ENCODE measurements at places on chromosomes 3 and 15.

DNA sequence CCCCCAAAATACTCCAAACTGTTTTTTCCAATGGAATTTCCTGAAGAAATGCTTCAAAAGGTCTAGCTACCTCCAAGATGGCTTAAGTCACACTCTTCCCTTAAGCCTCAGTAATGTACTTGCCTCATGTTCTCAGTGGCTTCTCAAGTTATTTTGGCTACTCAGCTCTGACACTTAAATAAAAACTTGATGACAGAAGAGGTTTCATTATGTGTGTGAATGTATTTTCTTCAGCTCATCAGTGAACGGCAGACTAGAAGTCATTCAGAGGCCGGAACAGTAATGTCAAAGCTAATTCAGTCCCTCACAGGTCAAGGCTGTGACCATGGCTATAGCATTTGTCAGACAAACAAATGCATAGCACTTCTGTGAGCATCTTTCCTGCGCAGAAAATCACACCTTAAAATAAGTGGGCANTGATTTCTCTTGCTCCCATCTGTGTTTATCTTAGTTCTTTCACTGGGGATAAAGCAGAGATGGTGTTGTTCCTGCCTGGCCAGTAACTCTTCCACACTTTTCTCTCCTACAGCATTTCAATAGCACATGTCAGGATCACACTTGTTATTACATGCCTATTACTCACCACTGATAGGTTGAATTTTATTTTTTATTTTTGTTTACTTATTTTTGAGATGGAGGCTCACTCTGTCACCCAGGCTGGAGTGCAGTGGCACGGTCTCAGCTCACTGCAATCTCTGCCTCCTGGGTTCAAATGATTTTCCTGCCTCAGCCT is 68.5 kb upstream of the PLCL2 start:
- DNase-seq = no peak

GRCh38 chr15:66570327-66570726 is 4.5 kb upstream of the LCTL start:
- DNase-seq = no peak

DNA sequence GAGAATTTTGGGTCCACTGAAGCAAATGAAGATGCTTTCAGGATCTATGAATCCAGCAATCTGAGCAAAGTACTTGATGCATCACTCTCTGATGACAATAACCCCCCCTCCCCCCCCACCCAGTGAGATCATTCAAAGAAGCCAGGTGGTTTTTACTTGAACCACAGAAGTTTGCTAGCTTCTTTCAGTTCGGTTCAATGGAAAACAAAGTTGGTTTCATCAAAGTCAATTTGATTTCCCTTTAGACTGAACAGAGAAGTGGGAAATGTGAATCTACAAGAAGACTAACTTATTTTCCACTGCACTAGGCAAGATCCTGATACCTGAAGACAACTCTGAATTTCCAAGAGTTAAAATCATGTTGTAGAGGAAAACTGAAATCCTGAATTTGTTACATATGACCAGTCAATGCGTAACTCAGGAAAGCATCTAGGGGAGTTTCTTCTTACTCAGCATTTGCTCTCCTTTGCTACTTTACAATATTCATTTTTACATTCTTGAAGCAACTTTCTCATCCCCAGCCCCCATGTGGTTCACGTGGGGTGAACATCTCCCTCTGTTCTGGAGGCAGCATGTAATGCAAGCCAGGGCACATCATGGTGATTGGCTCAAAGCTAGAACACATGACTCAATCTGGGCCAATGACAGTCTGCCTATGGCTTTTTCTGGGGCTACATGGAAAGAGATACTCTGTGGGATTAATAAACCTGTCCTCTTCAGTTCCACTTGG is 572.6 kb downstream of the FOXP1 start:
- no peak for DNase-seq

GRCh38 chr15:58830556-58830955 is 59.5 kb downstream of the MINDY2 start:
- no peak for DNase-seq

DNA sequence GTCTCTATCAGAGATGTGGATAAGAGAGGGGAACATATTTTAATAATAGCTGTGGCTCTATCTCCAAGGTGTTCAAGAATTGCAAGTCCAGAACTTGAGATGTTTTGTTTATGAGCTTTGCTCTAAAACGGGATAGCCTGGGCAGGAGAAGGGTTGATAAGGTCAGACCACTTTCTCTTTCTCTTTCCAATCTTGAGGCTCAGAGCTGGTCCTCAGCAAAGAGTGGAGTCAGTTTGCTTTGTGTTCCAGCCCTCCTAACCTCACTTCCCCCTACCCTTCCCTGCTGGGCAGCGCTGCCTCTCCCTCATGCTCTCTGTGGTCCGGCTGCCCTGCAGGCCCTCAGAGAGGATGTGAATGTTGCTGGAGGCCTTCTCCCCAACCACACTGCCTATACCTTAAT is 13.8 kb downstream of the KLHL6 start:
- DNase-seq = no peak

GRCh38 chr3:4474683-4475490 is 7.8 kb upstream of the SUMF1 start:
- DNase-seq = peak; percentile 39

DNA sequence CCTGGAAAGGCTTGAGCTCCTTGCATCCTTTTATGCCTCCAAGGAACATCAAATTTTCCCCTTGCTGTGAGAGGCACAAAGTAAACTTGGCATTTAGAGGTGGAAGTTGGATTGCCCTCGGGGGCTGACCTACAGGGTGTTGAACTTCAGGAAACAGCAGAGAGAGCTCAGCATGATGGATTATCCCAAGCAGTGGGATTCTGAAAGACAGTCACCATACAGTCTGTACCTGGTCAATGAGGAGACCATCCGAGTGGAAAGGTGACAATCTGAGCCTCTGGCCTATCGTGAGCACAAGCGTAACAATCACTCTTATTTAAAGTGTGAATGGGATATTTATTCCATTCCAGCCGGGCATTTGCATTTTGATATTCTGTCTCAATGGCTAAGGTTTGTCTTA is 105.6 kb upstream of the NECTIN3 start:
- no peak for DNase-seq

DNA sequence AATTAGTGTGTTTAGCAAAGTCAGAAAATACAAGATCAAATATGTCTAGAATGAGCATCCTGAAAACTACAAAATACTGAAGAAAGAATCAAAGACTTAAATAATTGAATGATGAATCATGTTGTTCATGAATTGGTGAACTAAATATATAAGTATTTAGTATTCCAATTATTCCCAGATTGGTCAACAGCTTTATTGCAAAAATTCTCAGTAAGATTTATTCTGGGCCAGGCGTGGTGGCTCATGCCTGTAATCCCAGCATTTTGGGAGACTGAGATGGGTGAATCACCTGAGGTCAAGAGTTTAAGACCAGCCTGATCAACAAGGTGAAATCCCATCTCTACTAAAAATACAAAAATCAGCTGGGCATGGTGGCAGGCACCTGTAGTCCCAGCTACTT is 250.0 kb upstream of the NECTIN3 start:
- DNase-seq = peak; percentile 48

DNA sequence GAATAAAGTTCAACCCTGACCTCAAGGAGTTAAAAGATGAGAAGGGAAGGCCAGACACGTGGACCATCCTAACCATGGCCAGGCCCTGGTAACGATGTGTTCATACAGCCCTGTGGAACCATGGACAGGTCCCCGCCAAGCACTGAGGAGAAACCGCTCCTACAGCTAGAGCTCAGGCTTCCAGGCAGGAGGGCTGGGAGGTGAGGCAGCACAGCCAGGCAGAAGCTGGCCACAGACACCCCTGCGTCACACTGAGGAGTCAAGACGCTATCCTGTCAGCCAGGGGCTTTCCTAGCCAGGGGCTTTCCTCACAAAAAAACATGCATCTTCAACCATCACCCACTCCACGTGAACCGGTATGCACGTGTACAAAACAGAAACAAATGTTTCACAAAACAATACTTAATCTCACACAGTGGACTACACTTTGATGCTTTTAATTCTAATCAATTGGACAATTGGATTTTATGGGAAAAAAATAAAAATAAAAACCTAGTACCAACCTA is 73.2 kb downstream of the TBC1D2B start:
- DNase-seq = no peak

DNA sequence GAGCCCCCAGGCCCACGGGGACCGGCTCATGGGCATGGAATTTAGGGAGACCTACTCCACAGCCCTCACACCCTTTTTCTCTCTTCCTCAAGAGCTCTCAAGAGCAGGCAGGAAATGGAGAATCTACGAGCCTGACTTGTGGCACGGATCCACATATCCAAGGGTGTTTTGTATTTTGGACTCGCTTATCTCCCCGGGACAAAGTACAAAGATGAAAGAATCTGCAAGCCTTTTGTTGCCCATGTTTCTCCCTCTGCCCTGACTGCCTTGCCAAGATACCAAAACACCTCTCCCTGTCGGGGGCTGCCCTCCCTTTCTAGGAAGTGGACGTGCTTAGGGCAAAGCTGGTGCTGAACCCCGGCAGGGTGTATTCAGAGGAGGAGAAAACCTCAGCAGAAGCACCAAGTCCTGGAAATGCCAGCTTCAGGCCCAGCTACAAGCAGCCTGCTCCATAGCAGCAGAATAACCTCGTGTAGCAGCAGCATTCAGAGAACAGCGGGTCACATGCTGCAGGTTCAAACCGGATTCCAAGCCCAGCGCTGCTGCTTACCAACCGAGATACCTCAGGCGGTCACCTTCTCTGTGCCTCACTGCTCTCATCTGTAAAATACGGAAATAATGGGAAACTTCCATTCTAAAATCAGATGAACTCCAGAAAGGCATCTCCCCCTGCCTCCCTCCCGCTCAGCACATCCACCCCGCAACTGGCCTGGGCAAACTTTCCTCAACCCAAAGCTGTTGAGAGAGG is 35.2 kb downstream of the DNASE1L3 start:
- DNase-seq = peak; percentile 37

DNA sequence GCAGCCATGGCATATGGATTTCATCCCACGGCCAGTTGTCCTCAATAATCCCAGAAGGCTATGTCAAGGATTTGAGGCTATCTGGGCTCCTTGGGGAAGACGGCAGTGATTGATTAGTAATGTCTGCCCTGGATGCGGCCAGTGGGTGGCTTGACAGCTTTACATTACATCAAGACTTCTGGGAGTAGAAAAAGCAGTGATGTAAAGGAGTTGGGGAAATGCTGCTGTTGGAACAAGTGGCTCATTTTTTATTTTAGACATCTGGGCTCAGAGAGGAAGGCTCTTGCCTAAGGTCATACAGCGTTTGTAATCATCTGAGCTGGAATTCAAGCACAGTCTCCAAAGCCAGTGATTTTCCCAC is 94.1 kb downstream of the FLNB start:
- DNase-seq = no peak

- no peak for DNase-seq
Measured at GRCh38 chr3:179955286-179955685, 81.5 kb downstream of the PEX5L start.

DNA sequence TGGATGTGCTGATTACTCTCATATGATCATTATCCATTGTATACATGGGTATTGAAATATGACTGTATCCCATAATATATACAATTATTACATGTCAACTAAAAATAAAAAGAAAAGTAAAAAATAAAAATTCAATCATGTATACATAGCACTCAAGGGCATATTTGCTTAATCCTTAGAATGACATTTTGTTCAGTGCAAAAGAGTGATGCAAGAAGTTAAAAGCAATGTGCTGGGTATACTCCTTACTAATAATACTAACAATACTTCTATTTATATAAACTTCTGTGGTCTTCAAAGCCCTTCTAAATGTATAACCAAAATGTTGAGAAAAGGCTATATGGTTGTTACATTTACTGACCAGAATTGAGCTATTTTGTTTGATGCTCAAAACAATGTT is 23.2 kb upstream of the TM4SF1 start:
- no peak for DNase-seq

DNA sequence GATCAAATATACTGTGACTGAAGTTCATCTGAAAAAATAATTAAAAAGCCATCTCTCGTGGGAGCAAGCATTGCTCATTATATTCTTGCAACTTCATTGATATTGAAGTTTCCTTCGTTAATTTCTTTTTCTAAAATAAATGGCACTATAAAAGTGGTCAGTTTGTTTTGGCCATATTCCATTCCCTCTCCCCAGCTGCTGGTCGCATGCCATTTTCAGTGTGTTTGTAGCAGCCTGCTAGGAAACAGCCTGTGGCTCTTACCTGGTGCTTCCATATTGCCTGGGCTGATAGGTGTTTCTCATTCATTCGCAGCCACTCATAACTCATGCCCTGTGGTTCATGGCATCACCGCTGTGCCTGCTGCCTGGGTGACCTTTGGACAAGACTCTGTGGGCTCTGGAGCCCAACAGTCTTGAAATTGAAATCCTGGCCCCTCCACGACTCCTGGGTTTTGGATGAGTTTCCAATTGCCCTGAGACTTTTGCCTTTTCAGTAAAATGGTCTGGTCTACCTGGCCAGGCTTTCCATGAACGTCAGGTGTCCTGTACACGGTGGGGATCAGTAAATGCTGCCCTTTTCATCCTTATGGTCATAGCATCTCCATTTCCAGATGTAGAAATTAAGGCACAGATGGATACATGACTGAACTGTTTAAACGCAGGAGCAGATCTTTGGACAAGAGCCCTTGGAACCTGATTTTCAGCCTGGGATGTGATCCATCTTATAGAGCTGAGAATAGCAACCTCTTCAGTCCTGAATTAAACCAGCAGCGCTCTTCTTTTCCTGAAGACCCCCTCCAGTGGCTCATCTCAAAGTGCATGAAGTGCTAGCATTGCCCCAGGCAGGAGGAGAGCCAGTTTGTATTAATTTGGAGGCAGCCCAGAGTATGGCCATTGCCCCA is 69.4 kb downstream of the SLCO3A1 start:
- no peak for DNase-seq

GRCh38 chr3:14411166-14411526 is 8.7 kb downstream of the SLC6A6 start:
- no peak for DNase-seq

DNA sequence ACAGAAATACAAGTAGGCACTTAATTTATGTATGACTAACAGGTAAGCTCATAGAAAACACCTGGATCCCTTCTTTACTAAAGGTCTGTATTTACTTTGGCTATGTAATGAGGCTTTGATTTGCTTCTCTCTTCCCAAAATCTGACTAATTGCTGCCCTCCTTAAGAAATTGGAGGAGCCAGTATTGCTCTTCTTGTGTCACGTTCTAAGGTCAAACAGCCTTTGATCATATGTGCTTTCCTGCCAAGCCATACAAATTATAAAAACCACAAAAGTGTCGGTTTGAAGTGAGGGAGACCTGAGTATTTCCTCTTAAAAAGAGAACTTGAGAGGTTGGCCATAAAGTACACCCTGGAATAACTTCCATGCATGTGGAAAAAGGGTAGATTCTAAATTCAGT is 112.1 kb upstream of the MB21D2 start:
- peak; percentile 19 for DNase-seq

- no peak for DNase-seq
Measured at GRCh38 chr3:12841970-12842328, 584 bp upstream of the RPL32 start.

GRCh38 chr15:44231842-44232241 is 36.8 kb upstream of the FRMD5 start:
- DNase-seq = no peak
